T-helper 2 cell treated with Interferon-gamma antibody and Interleukin-4, amounts not matched to agents 5 μg/mL and 100 μg/mL, for 36 hours (primary cell): ENCODE measurements at places on chromosomes 12 and 14.

DNA sequence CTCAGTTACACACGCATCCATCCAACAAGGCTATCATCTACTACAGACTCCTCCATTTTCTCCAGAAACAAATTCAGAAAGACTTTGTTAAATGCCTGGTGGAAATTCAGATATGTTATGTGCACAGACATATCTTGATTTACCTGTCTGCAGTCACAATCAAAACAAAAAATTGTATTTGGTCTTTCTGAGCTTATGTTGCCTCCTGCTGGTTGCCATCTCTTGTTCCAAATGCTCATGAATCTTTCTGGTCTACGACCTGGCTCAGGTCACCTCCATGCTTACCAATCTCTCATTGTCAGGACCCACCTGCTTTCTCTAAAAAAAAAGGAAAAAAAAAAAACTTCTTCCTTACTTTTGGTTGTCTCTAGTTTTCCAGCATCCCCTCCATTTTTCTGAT lies 169.2 kb upstream of the PLXNC1 start:
- DNase-seq, result peak; percentile 13

GRCh38 chr12:8860165-8860961 lies 37.9 kb downstream of the A2ML1 start:
- DNase-seq, result peak; percentile 5

GRCh38 chr12:116337312-116337711 lies 59.8 kb upstream of the MED13L start:
- DNase-seq, result no peak

DNA sequence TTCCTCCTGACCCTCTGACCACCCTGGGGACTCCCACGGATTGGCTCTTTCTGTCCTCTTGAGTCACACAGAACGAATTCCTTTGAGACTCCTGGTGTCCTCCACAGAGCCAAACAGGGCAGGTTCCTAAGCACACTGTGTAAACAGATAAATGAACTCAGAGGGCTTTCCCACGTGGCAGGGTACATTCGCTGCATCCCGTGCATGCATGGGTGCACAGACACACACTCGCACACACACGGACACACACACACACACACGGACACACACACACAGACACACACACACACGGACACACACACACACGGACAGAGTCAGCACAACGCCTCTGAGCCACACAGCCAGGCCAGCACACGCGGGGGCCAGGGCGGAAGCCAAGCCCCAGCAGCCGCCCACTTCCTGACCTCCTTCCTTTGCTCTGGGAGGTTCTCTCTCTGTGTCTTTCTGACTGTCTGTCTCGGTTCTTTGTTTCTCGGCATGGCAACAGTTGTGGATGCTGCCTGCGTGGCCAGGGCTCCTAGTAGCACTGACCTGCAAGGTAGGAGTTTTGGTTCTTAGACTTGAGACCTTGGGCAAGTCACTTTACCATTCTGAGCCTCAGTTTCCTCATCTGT lies 706 bp downstream of the CRACR2A start:
- DNase-seq, result peak; percentile 78

GRCh38 chr12:106281804-106282203 lies 20.7 kb upstream of the TCP11L2 start:
- DNase-seq, result no peak

- DNase-seq, result no peak
Observed at GRCh38 chr12:32105986-32106516, 596 bp upstream of the BICD1 start.
